GM12891 (cell line): ENCODE measurements at places on chromosomes 1 and 21.

GRCh38 chr1:53107570-53108322 lies 34.7 kb downstream of the SLC1A7 start:
- no peak for DNase-seq

GRCh38 chr1:52503706-52504105 lies 49.2 kb downstream of the TUT4 start:
- DNase-seq = no peak

- no peak for DNase-seq
Measured at GRCh38 chr1:41645062-41645461, 160.6 kb upstream of the EDN2 start.

DNA sequence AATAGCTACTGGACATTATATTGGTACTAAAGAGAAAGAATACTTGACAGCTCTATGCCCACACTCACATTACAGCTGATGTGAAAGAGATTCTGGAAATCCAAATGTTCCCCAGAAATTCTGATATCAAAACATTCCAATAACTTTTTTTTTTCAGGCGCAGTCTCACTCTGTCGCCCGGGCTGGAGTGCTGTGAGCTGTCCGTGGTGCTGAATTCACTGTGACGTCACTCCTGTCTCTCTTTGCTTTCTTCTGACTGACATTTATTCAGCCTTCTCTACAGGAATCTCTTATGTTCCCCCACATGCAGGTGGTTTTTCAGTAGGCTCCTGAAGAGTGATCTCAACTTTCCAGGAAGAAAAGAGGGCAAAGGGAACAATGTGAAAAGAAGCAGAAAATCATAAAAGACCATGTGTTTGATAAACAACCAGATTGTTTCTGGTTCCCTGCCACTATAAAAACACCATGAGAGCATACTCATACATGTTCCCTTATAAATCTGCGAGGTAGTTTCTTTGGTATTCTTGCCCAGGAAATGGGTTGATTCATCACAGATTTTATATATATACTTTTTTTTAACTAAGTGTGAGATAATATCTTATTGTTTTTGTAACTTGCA lies 6.2 kb downstream of the S100A7A start:
- peak; percentile 27 for DNase-seq

DNA sequence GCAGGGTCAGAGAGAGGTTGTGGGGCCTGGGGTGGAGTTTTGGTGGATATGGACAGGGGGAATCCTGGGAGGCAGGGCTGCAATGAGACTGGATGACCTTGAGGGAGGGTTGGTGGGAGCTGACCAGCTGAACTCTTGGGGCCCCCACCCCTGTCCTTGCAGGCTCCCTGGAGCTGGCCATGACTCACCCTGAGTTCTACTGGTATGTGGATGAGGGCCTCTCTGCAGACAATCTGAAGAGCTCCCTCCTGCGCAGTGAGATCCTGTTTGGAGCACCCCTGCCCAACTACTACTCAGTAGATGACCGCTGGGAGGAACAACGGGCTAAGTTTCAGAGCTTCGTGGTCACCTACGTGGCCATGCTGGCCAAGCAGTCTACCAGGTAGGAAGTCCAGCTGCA lies 23.6 kb downstream of the DISP3 start:
- DNase-seq = no peak

DNA sequence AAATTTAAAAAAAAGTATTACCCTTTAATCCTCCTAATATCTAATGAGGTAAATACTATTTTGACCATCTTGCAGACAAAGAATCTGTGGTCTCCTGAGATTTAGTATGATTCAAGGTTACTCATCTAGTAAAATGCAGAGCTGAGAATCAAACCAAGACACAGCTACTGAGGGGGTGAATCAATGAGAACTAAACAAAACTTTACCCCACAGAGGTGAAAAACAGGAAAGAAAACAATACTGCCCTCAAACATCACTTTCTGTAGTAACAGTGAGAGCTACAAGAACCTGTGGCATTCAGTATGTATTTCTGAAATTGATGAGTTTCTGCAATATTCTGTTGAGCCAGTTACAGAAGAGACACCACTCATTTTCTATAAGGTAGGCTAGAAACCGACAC lies 85.1 kb downstream of the JAK1 start:
- DNase-seq = no peak

DNA sequence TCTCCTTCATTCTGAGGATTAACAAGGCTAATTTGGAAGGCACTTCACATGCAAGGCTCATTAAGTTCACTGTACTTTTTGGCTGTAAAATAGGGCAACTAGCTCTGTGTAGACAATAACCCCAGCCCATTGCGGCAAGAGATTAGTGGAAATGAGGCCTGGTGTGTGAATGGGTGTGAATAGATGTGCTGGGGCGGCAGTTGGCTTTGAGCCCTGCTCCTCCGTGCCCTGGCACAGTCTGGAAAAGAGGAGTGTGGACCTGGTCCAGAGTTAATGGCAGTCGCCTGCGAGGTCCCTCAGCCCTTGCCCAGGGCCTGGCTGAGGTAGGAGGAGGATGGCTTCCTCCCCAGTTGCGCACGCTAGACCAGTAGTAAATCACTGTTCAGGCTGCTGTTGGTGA lies 4.8 kb downstream of the KISS1 start:
- no peak for DNase-seq

GRCh38 chr1:6209661-6210580 lies 4.0 kb downstream of the RNF207 start:
- no peak for DNase-seq
